ENCODE measurements at places on chromosomes 6 and 20.

GRCh38 chr20:45067558-45067957, 33.4 kb downstream of the KCNS1 start:
- peak; percentile 10 for DNase-seq

DNA sequence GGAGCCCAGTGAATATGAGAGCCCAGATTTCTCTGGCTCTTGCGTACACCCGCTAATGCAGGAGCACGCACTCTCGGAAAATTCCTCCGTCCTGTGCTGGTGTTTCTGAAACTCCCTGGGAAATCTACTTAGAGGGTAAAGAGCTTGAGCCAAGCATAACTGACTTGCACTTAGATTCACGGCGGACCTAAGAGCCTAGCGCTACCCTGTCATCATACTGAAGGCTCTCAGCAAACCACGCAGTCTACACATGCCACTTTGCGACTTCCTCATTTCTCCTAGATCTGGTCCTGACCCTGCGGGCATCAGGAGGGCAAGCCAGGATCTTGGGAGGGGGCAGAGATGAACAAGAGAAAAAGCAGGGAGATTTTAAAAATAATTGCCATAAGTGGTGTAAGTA, 324.7 kb downstream of the CD83 start:
- DNase-seq: no peak

DNA sequence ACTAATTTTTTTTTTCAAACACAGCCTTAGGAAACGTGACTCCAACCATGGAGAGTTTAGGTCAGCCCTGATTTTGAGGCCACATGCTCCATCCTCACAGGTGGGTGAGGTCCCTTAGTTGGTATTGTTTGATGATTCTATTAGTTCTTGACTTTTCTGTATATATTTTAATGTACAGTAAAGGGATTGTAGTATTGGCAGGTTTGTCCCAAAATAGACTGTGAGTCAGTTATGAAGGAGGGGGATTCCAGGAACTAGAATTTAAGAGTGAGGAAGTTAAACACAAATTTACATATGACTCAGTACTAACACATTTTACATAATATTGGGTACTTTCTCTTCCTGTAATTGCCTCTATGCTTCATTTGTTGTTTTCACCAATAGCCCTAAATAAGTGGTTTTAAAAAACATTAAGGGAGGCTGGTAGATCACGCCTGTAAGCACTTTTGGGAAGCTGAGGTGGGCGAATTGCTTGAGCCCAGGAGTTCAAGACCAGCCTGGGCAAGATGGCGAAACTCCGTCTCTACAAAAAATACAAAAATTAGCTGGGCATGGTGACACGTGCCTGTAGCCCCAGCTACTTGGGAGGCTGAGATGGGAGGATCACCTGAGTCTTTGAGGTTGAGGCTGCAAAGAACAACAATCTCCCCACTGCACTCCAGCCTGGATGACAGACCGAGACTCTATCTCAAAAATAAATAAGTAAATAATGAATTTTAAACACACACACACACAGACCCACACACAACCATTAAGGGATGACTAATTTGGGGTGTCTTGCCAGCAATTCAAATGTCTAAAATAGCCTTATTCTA, 81.8 kb downstream of the SGK1 start:
- DNase-seq: peak; percentile 73

DNA sequence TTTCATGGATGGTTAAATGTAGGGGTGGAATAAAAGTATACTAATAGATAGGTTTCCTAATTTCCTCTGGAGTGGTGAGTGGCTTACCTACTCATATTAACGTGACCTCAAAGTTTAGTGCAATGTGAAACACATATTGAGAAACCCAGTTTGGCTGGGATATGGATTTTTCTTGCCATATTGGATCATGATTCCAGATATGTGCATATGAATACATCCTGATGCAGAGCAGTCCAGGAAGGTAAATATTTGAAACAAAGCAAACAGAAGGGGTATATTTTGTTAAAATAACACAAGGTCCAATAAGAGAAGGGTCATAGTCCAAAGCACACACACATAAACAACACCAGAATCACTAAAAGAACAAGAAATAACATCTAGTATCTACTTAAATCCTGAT, 608.1 kb downstream of the PKHD1 start:
- DNase-seq: no peak

GRCh38 chr20:5687884-5688283, 62.3 kb upstream of the SHLD1 start:
- no peak for DNase-seq

DNA sequence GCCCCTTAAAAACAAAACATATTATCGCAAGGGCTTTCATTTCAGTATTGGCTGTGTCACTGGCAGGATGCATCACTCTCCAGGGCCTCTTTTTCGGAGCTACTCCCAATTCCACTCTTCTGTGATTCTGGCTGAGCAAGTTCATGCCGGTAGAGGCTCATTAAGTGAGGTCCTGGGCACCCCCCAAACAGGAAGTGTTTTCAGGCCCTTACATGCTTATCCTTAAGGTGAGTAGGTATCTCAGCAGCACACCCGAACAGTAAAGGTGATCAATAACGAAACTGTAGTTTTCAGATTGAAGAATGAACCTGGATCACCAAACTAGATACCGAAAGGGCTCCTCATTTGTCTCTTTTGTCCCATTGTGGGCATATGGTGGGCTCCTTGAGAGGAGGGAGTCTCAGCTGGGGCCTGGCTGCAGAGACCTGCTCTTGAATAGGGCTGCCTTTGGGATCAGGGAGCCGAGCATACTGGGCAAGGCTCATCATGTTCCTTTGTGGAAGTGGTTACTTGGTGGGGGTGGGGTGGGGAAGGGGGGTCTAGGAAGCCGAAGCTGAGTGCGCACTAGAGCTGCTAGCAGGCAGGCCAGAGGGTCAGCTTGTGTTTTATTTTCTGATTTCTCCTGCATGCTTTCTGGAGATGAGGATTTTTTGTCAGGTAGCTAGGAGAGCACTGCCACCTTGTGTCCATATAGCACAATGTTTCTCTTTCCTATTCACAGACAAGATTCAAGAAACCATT, 65.2 kb downstream of the CDS2 start:
- no peak for DNase-seq

DNA sequence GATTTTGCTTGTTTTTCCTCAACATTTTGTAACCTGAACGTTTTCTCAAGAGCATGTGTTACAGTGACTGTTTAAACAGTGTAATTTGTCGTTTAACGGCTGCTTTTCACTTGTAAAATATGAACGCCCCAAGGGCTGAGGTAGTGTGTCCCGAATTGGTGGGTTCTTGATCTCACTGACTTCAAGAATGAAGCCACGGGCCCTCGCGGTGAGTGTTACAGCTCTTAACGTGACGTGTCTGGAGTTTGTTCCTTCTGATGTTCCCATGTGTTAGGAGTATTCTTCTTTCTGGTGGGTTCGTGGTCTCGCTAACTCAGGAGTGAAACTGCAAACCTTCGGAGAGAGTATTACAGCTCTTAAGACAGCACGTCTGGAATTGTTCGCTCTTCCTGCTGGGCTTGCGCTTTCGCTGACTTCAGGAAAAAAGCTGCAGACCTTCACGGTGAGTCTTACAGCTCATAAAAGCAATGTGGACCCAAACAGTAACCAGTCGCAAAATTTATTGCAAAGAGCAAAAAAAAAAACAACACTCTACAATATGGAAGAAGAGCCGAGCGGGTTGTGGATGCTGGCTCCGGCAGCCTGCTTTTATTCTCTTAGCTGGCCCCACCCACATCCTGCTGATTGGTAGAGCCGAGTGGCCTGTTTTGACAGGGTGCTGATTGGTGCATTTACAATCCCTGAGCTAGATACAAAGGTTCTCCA, 25.1 kb upstream of the TRIM27 start:
- no peak for DNase-seq

DNA sequence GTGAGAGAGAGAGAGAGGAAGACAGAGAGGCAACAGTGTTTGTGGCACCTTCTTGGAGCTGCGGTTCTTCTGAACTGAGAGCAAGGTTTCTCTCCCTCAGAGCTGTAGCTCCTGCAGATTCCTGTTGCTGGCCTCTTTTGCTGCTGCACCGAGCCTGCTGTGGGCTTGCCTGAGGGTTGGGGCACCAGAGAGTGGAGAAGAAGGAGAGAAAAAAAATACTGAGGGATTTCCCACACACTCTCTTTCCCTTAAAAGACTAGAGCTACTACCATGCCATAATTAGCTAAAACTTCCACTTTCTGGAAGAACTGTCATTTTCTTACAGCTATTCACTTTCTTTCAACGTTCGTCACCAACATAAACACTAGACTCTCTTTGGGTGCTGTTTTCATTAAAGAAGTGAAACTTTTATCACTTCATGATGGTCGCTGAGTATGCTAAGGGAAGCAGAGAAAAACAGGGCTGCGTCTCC, 18.2 kb upstream of the ECI2 start:
- no peak for DNase-seq

All from fibroblast of skin of left quadriceps (primary cell).